Vagina (tissue), 2 donors: ENCODE measurements at places on chromosomes 2 and 18.

DNA sequence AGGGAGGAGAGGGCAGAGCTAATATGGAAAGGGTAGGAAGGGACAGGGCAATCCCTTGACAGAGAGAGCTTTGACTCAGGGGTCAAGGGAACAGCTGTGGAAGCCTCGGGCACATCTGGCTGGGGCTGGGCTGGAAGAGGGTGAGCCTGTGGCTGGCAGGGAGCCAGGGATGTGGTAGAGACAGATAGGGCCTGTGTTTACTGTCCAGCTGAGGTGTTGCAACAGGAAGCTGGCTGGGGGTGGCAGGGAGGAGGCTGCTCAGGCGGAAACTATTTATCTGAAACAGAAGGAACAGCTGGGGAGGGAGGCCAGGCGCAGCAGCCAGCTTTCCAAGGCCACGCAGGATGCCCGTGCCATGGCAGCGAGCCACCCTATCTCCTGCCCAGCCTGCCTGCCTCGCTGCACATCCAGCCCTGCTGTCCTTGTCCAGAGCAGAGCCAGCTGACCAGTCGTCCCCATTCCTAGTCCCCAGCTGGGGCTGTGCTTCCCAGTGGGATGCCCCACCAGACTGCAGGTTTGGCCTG, 264.7 kb downstream of the CYP26B1 start:
- peak; percentile 72 for DNase-seq
- H3K27ac ChIP-seq = no peak overlapping the region
- no peaks in the 10 kb centered on the region for H3K27me3 ChIP-seq
- no peaks in the 10 kb centered on the region for H3K36me3 ChIP-seq
- H3K4me3 ChIP-seq = no peak overlapping the region
- H3K4me1 ChIP-seq = peaks cover 23% of the 10 kb centered on the region

GRCh38 chr2:74602586-74603281, 45.4 kb downstream of the M1AP start:
- no peaks in the 10 kb centered on the region for H3K27me3 ChIP-seq
- no peak for DNase-seq
- H3K4me1 ChIP-seq = no peaks in the 10 kb centered on the region

DNA sequence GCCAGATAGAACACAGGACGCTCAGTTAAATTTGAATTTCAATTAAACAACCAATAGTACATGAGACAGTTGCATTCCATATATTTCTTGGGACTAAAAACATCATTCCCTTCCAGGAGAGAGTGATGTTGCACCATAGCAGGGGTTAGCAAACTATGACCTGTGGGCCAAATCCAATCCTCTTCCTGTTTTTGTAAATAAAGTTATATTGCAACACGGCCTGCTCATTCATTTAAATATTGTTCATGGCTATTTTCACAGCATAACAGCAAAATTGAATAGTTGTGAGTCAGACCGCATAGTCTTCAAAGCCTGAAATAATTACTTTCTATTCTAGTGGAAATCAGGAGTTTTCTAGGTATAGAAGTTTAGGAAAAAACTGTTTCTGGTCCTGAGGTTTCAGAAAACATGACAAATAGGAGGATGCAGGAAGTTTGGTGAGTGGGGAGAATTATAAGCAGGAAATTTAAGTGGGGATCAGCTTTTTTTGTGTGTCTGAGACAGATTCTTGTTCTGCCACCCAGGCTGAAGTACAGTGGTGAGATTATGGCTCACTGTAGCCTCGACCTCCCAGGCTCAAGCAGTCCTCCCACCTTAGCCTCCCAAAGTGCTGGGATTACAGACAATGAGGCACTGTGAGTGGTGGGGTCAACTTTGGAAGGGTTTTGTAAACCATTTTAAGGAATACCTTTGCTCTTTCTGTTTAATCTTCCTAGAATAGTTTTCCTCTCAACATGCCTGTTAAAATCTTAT, 131.5 kb downstream of the SOCS6 start:
- H3K27me3 ChIP-seq = no peaks in the 10 kb centered on the region
- no peak overlapping the region for H3K4me3 ChIP-seq
- no peak for DNase-seq
- no peaks in the 10 kb centered on the region for H3K36me3 ChIP-seq
- H3K27ac ChIP-seq = no peak overlapping the region
- peaks cover 36% of the 10 kb centered on the region for H3K4me1 ChIP-seq

DNA sequence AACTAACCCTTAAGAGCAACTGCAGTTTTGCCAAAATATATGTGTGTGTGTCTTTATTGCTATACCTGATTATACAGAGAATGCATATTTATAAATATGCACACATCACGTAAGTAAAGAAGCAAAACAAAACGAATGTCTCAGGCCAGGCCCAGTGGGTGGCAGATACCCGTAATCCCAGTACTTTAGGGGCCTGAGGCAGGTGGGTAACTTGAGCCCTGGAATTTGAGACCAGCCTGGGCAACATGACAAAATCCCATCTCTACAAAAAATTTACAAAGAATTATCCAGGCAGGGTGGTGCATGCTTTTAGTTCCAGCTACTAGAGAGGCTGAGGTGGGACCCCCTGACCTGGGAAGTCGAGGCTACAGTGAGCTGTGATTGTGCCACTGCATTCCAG, 745.3 kb downstream of the SATB2 start:
- no peak for DNase-seq
- no peak overlapping the region for H3K4me3 ChIP-seq
- H3K36me3 ChIP-seq = no peaks in the 10 kb centered on the region
- H3K4me1 ChIP-seq = no peaks in the 10 kb centered on the region

DNA sequence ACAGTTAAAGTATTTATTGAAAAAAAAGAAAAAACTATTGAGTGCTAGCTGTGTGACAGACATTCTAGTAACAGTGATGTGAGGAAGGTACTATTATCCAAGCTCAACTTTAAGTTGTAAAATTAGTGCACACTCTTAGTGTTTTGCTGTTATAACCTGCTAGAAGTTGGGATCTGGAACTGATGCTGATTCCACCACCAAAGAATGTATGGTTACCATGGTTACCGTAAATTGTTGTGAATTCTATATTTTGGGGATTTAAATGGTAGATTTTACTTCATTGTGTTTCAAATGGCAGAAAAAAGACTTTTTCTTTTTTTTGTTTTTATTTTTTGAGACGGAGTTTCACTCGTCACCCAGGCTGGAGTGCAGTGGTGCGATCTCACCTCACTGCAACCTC, 5.3 kb downstream of the AGFG1 start:
- no peak for DNase-seq
- H3K27me3 ChIP-seq = no peaks in the 10 kb centered on the region
- no peak overlapping the region for H3K27ac ChIP-seq
- peaks cover 71% of the 10 kb centered on the region for H3K4me1 ChIP-seq
- H3K4me3 ChIP-seq = no peak overlapping the region

GRCh38 chr2:48112911-48113680, 206.8 kb upstream of the FBXO11 start:
- DNase-seq = no peak
- H3K4me3 ChIP-seq = no peak overlapping the region
- peaks cover 27% of the 10 kb centered on the region for H3K4me1 ChIP-seq
- no peaks in the 10 kb centered on the region for H3K36me3 ChIP-seq
- H3K27me3 ChIP-seq = no peaks in the 10 kb centered on the region

GRCh38 chr2:85516653-85517389, 22.1 kb upstream of the MAT2A start:
- no peak for DNase-seq
- no peak overlapping the region for H3K27ac ChIP-seq
- no peaks in the 10 kb centered on the region for H3K36me3 ChIP-seq

DNA sequence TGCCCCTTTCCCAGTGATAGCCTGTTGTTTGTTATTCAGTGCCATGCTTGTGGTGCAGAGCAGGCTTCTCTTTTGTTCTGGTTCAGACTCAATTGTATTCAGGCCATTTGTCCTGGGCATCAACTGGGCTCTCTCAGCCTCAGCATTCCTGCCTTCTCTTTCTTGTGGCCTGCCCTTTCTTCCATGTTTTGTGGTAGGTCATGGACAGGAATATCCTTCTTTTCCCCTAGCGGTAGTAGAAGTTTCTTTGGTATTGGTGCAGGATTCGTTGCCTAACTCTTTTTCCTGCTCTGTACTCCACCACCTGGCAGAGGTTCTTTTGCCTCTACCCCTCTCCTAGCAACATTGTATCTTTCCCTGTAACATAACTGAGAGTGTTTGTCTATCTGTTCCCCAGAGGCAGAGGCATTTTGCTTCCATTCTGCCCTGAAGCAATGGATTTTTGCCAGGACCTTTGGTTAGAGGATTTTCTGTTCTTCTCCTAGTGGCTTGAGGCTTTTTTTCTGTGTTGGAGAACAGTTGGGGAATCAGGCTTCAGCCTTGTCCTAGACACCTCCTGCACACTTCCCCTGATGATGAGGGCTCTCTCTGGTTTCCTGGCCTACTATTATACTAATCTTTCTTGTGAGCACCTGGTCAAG, 68.5 kb downstream of the NCOA1 start:
- peaks cover 20% of the 10 kb centered on the region for H3K4me1 ChIP-seq
- no peak overlapping the region for H3K4me3 ChIP-seq
- H3K36me3 ChIP-seq = no peaks in the 10 kb centered on the region
- no peaks in the 10 kb centered on the region for H3K27me3 ChIP-seq
- H3K27ac ChIP-seq = no peak overlapping the region
- DNase-seq = no peak

- no peak overlapping the region for H3K4me3 ChIP-seq
- no peaks in the 10 kb centered on the region for H3K4me1 ChIP-seq
- no peaks in the 10 kb centered on the region for H3K27me3 ChIP-seq
- no peak overlapping the region for H3K27ac ChIP-seq
Measured at GRCh38 chr2:186105016-186105724, 366.6 kb downstream of the FSIP2 start.

GRCh38 chr2:225064362-225064761, 22.1 kb upstream of the DOCK10 start:
- no peaks in the 10 kb centered on the region for H3K36me3 ChIP-seq
- no peak overlapping the region for H3K27ac ChIP-seq
- no peaks in the 10 kb centered on the region for H3K4me1 ChIP-seq

DNA sequence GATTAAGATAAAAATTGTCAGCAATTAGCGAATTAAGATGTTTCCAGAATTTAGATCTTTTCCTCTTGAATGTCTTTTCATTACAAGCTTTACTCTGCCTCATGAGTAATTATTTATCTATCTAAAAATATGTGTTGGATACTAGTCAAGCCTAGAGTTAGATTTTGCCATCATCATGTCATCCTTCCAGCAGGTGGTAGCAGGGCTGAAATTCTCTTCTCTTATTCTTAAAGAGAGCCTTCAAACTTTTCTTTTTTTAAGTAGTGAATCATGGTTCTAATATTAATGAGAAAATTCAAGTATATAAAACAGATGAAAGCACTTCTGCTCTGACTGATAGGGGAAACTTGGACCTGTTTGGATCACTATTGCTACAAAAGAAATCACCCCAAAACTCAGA, 240.7 kb upstream of the EPAS1 start:
- DNase-seq = no peak
- H3K27me3 ChIP-seq = no peaks in the 10 kb centered on the region
- H3K27ac ChIP-seq = no peak overlapping the region
- H3K36me3 ChIP-seq = no peaks in the 10 kb centered on the region
- H3K4me1 ChIP-seq = peaks cover 12% of the 10 kb centered on the region

DNA sequence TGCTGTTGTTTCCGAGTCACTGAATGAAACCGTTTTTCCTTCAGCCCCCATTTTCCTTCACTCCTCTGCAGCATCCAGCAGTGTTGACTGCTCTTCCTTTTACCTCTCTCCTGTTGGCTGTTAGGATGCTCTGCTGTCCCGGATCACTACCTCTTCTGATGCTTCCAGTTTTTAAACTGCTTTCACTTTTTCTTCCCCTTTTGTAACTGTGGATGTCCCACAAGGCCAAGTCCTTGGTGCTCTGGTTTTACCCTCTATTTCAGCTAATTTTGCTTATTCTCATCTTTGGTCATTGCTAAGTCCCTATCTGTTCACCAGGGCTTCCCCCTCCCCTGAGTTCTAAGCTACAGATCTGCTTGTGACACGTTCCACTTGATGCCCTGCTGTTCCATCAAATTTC, 39.4 kb upstream of the MAP4K3 start:
- H3K36me3 ChIP-seq = no peaks in the 10 kb centered on the region
- no peak overlapping the region for H3K4me3 ChIP-seq
- H3K4me1 ChIP-seq = no peaks in the 10 kb centered on the region
- no peak overlapping the region for H3K27ac ChIP-seq
- H3K27me3 ChIP-seq = no peaks in the 10 kb centered on the region

DNA sequence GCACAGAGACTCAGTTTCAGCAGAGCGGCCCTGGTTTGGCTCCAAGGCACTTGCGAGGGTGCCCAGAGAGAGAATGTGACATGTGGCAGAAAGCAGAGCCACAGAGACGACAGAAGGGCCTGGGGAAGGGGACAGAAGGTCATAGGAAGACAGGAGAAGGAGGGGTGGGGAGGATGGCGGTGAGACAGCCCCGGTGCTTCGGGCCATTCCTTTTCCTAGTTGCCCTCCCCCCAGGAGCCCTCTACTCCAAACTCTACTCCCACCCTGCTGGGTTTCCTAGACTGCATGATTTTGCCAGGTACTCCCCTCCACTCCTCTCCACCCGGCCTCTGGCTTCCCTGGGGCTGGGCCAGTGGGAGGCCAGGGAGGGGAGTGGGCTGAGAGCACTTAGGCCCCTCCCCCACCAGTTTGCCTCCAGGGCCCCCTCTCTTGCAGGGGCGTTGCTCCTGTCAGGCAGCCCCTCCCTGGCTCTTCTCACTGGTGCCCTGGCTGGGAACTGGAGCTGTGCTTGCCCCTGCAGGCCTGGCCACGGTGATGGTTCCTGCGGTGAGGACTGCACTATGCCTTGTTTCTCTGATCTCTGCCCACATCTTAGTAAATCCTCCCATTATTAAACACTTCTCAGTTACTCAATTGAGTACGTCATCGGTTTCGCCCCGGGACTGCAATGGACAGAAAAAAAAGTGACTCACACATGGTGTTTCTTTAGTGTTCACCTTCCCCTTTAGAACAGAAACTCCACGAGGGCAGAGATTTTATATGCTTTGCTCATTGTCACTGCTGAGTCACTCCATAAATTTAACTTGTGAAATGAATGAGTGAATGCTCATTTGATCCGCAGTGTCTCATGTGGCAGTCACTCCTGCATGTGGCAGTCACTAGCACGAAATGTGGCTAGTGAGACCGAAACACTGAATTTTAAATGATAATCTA, 58.7 kb upstream of the SP3 start:
- H3K27ac ChIP-seq = peak overlapping the region; percentile 84
- DNase-seq = peak; percentile 96
- no peaks in the 10 kb centered on the region for H3K36me3 ChIP-seq
- peaks cover 43% of the 10 kb centered on the region for H3K4me1 ChIP-seq
- peak overlapping the region; percentile 30 for H3K4me3 ChIP-seq

GRCh38 chr2:53422979-53423378, 344.6 kb upstream of the CHAC2 start:
- no peaks in the 10 kb centered on the region for H3K36me3 ChIP-seq
- H3K4me3 ChIP-seq = no peak overlapping the region
- H3K4me1 ChIP-seq = no peaks in the 10 kb centered on the region
- no peaks in the 10 kb centered on the region for H3K27me3 ChIP-seq
- no peak overlapping the region for H3K27ac ChIP-seq
- DNase-seq = no peak

DNA sequence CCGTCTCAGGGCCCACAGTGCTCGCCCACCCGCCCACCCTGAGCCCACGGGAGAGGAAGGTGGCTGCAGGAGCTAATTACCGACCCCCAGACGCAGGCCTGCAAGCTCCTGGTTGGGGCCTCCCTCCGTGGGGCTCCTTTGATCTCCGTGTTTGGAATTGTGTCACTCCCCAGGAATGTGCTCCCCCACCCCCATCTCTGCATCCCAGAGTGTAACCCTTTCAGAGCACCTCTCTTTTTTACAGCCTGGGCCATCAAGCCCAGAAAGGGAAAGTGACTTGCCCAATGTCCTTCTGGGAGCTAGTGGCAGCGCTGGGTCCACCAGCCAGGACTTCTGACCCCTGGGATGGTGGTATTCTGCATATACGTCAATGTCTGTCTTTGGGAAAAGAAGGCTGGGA, 335.1 kb downstream of the CYRIA start:
- no peak overlapping the region for H3K4me3 ChIP-seq
- no peaks in the 10 kb centered on the region for H3K4me1 ChIP-seq
- no peak overlapping the region for H3K27ac ChIP-seq
- no peaks in the 10 kb centered on the region for H3K36me3 ChIP-seq
- no peaks in the 10 kb centered on the region for H3K27me3 ChIP-seq
- DNase-seq = peak; percentile 56
